DMS79 (cell line): ENCODE measurements at places on chromosomes 5 and 9.

DNA sequence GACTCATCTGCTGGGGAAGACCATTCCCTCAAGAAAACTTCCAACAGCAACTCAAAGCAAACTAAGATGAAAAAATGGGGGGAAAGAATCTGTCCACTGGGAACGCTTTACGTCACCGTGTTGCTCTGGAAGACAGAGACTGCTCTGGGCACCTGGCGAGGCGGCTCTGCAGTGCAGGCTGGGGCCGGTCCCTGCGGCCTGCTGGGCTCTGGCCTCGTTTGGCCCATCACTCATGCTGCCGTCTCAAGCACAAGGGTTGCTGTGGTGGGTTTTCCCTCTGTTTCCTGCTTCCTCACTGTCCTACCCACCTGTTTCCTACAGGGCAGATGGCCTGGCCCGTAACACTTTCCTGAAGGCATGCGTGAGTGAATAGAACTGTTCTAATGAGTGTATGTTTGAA, 92.9 kb upstream of the OTULINL start:
- DNase-seq, result no peak

DNA sequence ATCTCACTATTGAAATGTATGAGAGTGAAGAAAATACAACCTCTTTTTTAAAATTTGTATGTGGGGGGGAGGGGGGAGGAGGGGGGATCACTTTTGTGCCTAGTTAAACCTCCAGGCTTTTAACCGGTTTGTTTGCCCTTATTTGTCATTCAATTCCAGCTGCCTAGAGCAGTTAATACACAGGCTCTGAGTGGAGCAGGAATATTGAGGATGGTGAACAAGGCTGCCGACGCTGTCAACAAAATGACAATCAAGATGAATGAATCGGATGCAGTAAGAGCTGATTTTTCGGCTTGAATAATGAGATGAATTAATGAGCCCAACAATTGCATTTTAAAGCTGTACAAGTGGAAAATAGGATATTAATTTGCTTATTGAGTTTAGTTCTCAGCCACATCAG, 28.7 kb upstream of the SNX24 start:
- DNase-seq, result no peak

DNA sequence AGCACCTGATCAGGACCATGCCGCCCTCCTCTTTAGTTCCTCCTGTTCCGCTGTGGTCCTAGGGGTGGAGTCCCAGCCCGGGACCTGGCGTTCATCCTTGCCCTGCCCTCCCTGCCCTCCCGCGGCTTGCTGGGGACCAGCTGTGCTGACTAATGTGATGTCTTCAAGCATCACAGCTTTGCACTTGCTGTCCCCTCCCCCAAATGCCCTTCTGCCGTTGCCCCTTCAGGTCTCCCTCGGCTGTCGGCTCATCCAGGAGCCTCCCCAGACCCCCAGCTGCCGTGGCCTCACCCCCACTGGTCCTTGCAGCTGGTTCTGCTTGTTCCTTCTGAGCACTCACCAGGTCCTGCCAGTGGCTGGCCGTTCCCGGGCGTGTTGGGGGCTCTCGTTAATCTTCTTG, 19.9 kb downstream of the RXRA start:
- DNase-seq, result no peak

DNA sequence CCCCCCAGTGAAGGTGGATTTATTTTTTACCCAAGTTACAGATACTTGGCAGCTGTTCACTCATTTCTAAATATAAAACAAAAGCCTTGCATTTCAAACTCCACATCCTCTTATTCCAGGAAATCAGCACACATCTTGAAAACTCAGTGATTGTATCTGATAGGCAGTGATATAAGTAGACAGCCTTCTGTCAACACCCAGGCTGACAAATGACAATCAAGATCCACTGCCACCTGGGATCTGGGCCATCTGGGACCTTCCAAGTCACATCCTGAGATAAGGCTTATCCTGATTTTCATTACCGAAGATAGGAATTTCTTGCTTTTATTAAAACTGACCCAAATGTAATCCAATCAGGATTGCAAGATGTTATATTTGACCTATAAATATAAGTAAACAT, 201.3 kb upstream of the PUM3 start:
- DNase-seq, result no peak

DNA sequence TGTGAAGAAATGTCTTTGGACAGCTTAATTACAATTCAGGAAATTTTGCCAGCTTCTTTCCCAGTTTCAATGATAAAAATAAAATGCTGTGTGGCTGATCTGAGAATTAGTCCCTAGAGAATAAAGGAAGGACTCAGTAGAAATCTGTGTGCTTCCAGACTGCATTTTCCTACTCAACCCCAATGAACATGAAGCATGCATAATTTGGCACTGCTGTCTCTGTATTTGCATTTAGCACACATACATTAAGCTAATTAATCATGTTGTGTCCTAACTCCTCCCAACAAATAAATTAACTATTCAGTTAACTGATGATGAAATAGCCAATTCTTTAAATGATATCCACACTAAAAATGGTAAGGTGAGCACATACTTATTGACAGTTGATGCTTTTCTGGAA, 380.0 kb upstream of the RORB start:
- no peak for DNase-seq

GRCh38 chr9:100427366-100428263, 672 bp downstream of the MSANTD3 start:
- no peak for DNase-seq

DNA sequence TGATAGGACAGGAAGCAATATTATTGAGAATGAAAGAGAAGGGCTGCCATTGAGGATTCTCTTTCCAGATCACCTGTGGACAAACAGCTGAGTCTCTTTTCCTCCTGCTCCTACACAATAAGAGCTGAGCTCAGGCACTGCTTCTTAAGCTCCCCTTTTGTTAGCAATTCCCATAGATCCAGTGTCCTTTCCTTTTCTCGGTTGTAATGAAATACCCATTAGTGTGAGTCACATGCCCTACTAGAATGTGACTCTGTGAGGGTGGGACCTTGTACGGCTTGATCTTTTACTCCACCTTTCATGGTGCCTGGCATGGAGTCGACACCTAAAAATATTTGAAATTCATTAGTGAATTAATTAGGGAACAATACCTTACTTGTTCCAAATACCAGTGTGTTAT, 269.2 kb downstream of the NR3C1 start:
- DNase-seq, result no peak

DNA sequence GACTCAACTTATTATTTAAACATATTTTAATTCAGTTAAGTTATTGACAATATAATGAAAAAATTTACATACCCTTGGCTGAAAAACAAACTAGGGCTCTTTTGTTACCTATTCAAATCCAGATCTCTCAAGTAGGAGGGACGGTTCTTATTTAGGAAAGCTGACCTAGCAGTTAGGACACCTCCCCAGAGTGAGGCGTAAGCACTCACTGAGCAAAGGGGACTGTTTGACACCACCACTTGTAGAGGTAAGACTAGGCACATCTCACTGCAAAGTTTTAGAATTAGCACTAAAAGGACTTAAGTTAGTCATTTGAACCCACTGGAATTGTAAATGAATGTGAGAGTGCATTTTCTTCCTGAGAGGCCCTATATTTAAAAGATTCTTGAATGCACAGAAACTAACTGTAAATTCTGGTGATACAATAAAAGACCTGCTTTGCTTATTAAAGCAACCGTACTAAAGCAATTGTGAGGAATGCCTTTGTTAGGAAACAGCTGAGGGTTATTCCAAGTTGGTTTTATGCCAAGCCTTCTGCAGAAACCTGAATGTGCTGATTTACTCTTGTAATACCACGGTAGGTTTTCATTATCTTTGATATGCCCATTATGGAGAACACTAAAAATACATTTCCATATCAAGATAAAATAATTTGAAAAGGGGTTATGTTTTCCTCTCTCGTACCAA, 16.2 kb downstream of the HACD4 start:
- no peak for DNase-seq

DNA sequence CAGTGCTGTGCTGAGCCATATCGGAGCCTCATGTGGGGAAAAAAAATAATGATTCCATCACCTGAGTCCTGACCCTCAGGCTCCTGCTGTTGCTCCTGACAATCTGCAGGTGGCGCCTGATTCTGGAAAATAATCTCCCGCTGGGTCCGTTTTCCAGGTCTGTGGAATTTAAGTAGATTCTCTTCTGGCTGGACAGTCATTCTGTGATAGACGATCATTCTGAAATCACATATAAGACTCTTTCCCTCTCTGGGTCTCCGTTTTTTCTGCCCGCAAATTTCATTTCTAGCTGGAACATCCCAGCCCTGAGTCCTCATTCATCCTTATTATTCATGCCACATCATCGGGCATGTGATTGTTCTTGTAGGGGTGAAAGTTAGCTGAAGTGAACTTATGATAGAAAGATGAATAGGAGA, 22.1 kb upstream of the STXBP1 start:
- peak; percentile 26 for DNase-seq

DNA sequence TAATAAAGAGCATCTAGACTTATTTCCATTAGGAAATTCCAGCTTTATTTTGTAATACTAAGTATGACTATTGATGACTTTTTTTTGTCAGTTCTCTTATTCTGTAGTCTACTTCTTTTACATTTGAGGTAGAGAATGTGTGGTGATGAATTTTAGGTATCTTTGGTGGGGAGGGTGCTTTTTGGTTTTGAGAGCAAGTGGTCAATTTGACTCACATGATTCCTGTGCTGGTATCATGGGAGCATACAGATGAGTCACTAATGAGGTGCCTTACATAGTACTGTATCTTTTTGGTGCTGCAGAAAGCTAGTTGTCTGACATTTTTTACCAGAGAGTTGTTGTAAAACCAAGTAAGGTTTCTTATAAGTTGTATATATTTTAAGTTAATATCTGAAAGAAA, 35.3 kb downstream of the ERBIN start:
- DNase-seq, result no peak

GRCh38 chr5:147259837-147260236, 25.0 kb downstream of the STK32A start:
- no peak for DNase-seq

GRCh38 chr5:139882961-139883539, 87.4 kb downstream of the PSD2 start:
- DNase-seq, result peak; percentile 27

GRCh38 chr5:175059687-175060211, 335.4 kb downstream of the MSX2 start:
- DNase-seq, result no peak

DNA sequence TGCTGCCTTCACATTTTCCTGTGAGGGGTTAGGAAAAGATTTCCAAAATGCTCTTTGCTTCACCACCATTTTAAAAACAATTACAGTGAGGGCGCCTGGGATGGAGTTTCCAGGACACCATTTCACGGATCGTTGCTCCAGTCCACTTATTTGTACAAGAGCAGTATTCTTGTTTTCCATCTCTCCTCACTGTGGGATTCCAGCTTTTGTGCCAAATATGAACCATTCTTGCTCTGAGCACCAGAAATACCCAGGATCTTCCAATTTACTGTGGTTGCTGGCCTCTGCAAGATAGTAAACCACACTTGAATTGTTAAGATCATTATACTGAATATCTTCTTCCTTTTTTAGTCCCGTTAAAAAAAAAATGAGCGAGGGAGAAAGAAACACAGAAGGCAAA, 899.5 kb downstream of the TLE1 start:
- peak; percentile 1 for DNase-seq

- no peak for DNase-seq
Observed at GRCh38 chr9:89701221-89701798, 96.5 kb downstream of the GADD45G start.

- DNase-seq, result no peak
Observed at GRCh38 chr9:97502984-97503861, 1.8 kb downstream of the TMOD1 start.
